ENCODE measurements at places on chromosomes 4 and X.

- no peak for DNase-seq
Observed at GRCh38 chr4:151013944-151014343, 1.1 kb downstream of the LRBA start.

DNA sequence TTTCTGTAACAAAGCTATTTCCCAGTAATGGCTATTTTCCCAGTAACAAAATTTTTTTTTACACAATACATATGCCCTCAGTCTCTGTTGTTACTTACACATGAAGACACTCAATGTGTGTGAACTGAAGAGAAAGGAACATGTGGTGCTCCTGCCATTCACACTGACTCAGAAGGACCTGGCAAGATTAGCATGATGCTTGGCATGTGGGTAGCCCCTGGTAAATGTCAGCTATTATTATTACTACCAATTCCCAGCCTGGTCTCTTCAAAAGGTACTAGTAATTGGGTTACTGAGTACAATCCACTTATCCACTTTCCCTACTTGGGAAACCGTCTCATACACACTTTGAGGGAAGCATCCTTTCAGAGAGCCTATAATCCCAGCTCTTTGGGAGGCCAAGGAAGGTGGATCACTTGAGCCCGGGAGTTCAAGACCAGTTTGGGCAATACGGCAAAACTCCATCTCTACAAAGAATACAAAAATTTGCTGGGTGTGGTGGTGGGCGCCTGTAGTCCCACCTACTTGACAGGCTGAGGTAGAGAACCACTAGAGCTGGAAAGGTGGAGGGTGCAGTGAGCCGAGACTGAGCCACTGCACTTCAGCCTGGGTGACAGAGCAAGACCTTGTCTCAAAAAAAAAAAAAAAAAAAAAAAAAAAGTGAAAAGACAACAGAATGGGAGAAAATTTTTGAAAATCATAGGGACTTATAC is 14.6 kb downstream of the RBBP7 start:
- no peak for DNase-seq

GRCh38 chr4:176308441-176308840 is 11.3 kb upstream of the SPCS3 start:
- no peak for DNase-seq

GRCh38 chr4:68963374-68963773 is 11.8 kb upstream of the UGT2A3 start:
- no peak for DNase-seq

DNA sequence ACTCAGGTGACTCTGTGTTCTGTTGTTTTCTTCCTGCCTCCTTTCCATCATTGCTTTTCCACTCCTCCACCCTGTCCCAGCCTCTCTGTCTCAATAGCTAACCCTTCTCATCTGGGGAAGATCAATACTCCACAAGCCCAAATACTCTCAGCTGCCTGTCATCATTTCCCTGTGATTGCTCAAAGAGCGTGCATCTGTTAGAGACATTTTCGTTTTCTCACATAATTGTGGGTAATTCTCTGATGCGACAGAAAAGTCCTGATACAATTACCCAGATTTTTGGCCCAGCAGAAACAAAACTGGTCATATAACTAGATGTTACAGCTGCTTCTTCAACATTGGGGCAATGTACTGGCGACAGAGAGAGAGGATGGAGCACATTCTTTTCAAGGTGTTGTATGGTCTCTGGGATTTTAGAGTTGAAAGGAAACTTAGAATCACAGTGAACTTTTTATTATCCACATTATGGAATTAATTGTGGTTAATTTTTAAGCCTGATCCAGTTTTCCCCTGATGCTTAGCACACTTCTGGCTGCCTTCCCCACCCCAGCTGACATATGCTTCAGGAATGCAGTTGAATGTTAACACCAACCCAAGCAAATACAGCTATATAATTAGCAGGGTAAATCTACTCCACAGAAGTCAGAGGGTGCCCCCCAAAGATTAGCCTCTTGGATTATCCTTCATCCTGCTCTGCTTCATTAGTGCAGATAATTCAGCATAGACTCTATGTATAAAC is 171.4 kb upstream of the ANXA3 start:
- no peak for DNase-seq

GRCh38 chr4:80086296-80086695 is 13.3 kb upstream of the ANTXR2 start:
- no peak for DNase-seq

DNA sequence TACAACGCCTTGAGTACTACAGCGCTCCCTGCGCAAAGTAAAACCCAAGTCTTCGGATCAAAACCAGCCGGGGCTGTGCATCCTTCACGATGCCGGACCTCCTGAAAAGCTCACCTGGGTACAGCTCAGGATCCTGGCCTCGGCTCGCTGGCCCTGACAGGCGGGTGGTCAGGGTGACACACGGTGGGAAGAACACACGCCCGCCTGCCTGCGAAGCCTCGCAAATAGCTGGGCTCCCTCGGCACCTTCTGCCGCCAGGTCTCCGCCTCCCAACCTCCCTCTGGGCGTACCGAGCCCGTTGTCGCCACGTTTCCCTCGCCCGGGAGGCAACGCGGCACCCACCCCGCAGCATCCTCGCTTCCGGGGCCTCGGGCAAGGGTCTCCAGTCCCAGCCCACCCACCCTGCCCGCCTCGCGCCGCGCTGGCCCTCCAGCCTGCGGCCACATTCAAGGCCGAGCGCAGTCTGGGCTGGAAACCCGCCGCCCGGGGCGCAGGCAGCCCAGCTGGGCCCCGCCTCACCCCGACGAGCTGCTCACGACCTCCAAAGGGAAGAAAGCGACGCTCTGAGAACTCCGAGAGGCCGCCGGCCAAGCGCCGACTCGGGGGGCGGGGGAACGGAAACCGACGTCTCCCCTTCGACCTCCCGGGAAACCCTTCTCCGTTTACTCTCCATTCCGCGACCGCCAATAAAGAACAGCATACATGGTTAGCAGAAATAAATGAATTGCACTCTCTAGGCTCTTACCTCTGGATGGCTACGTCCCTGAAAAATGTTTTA is 511 bp downstream of the PPM1K start:
- DNase-seq = peak; percentile 16

- DNase-seq = no peak
Observed at GRCh38 chr4:158818560-158819140, 49.8 kb downstream of the FNIP2 start.

- DNase-seq = no peak
Observed at GRCh38 chr4:2304877-2305561, 43.1 kb upstream of the MXD4 start.

GRCh38 chrX:149898554-149898953 is 17.6 kb downstream of the MAGEA8 start:
- DNase-seq = no peak

DNA sequence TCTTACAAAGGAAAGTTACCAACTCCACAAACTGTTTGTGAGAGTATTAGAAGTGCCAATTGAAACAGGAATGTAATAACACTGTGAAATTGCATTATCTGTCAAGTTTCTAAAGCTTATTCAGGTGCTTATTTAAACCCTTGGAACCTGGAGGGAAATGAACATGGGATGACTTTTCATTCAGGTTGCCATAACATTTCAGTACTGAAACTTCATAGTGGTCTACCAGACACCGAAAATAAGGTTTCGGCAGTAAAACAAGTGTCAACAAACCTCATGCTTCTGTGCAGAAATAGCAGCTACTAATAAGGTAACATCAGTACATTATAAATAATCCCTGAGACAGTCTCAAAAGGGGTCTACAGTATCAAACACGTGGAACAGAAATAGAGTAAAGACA is 890.7 kb upstream of the INTU start:
- DNase-seq = no peak

DNA sequence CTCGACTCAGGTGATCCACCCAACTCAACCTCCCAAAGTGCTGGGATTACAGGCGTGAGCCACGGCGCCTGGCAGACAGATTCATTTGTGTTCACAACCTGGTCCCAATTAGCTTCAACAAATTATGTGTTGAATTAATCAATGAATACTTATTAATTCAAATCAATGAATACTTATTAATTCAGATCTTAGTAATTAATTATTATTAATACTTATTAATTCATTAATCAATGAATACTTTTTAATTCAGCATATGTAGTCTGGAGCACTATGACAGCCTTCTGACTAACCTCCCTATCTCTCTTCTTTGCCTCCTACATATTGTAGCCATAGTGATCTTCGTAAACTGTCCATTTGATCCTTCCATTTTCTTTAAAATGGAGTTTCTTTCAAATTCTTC is 56.7 kb upstream of the RBPJ start:
- no peak for DNase-seq

DNA sequence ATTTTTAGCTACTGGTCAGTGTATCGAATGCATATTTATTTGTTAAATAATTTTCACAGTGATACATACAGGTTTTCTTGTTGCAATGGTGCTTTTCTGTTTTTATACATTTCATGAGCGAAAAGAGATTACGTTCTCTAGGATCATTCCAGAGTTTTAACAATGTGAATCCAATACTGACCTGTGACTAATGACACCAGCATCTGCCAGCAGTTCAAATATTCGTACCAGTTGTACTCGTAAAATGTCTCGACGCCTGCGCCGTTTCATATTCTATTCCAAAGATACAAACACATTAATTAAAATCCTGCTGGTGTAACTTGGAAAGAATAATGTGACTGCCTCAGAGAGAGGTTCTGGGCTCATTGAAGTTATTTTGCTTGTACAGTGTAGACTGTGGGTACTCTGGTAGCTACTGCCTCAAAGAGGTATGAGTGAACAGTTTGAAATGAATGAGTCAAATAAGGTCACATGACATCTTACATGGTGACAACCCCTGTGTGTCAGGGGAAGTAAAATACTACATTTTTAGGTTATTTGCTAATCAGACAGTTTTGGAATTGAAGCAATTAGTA is 80.7 kb downstream of the ZAR1 start:
- DNase-seq = no peak

DNA sequence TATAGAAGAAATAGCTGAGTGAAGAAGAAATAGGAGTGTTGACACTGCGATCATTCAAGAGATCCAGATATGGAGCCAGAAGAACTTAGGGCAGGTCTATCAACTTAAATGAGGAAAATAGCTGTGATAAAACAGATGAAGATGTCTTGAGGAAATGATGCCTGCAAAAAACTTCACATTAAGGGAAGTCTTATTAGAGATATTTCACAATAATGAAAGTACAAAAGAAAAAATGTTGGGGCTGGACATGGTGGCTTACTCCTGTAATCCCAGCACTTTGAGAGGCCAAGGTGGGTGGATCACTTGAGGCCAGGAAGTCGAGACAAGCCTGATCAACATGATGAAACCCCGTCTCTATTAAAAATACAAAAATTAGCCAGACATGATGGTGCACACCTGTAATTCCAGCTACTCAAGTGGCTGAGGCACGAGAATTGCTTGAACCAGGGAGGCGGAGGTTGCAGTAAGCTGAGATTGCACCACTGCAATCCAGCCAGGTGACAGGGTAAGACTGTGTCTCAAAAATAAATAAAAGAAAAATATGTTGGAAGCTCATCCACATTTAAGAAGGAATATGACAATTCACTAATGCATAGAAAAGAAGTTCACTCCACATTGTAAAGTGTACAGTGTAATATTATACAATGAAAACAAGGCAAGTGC is 56.3 kb downstream of the PKD2 start:
- DNase-seq = no peak

- no peak for DNase-seq
Observed at GRCh38 chr4:119246177-119246733, 33.7 kb downstream of the USP53 start.

DNA sequence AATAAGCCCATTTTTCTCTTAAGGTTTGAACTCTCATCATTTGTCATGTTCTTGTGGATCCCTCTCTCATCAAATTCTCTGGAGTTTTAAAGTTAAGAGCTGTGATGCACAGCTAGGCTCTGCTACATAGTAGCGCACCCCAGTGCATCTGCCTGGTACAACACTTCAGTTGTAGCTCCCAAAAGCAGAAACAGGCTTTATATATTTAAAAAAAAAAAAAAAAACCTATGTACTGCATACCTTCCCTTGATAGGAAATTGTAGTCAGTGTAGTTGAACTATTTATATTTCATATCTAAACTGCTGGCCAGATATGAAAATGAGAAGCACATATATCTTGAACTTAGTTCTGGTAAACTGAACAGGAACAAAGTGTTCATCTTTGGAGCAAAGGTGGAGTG is 131.4 kb downstream of the KLHL13 start:
- DNase-seq = no peak

GRCh38 chr4:39096847-39097246 is 34.8 kb downstream of the KLHL5 start:
- DNase-seq = no peak

GRCh38 chrX:154986826-154987575 is 35.5 kb downstream of the F8 start:
- DNase-seq = no peak

- no peak for DNase-seq
Observed at GRCh38 chr4:185257086-185257485, 47.7 kb downstream of the SNX25 start.

GRCh38 chr4:84239278-84239845 is 259.7 kb downstream of the NKX6-1 start:
- no peak for DNase-seq

DNA sequence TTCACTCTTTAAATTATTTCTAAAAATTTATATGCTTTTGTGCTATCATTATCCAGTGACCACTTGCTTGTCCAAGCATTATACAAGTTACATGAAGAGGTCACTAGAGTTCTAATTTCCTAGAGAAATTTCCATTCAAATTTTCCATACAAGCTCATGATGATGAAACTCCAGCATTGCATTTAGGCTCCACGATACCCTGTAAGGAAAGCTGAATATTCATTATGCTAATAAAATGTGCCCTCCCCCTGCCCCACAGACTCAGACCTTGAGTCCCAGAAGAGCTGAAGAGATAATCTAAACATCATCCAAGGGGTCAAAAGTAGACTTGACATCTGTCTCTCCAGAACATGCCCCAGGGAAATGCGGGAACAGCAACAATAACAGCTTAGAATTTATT is 19.6 kb upstream of the FAM156A start:
- DNase-seq = no peak

GRCh38 chr4:37165844-37166243 is 78.7 kb upstream of the NWD2 start:
- no peak for DNase-seq

GRCh38 chr4:1019320-1019719 is 7.9 kb downstream of the FGFRL1 start:
- DNase-seq = no peak

DNA sequence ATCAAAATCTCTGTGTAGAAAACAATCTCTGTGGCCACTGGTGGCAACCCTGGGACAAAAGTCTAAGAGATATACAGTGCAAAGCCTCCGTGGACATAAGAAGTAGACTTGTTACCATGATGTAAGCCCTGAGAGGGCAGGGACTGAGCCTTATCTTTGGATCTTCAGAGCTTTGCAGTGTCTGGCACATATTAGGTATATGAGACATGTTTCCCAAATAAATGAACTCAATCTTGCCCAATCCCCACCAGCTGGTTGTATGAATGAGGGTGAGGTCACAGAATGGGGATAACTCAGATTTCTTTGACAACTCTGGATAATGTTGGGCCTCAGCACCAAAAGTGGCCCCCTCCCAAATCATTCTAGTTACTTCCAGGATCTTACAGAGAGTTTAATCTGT is 511.4 kb upstream of the DIPK2B start:
- DNase-seq = no peak

DNA sequence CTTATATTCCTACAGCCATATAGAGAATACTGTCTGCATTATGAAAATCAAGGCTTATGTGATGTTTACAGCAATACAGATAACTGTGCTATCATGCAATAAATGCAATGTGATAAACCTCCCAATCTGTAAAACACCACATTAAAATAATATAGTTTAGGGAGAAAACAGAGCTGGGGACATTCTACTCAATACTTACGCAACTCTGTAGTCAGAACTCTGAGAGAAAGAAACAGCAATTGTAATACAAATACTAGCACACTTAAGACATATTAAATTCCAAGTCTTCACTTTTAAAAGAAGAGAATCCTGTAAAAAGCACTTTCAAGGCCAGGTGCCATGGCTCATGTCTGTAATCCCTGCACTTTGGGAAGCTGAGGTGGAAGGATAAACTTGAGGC is 61.4 kb downstream of the ANKRD17 start:
- no peak for DNase-seq

Measured in epithelial cell of prostate (primary cell).